ENCODE measurements at places on chromosomes 5 and 9. TPM values are rescaled to one million over a fixed set of nuclear protein-coding genes. Genes with fewer than 3 reads are reported as not detected.
A peak's percentile ranks its signal among the peaks of the same experiment; 100 is the strongest.

GRCh38 chr5:124021776-124022175, 509.8 kb downstream of the CSNK1G3 start:
- no peaks in the 10 kb centered on the region for H3K36me3 ChIP-seq
- H3K27me3 ChIP-seq: no peaks in the 10 kb centered on the region
- H3K27ac ChIP-seq: no peak overlapping the region
- DNase-seq: no peak
- H3K4me1 ChIP-seq: no peaks in the 10 kb centered on the region

DNA sequence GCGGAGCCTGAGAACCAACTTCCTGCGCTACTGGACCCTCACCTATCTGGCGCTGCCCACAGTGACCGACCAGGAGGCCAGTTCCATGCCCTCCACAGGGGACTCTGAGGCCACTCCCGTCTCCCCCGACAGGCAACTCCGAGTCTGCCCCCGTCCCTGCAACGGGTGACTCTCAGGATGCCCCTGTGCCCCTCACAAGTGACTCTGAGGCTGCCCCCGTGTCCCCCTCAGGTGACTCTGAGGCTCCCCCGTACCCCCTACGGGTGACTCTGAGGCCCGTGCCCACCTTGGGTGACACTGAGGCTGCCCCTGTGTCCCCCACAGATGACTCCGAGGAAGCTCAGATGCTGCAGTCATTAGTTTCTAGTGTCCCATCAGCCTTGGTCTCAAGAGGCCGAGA, 25.1 kb downstream of the CEL start:
- H3K36me3 ChIP-seq: no peaks in the 10 kb centered on the region
- no peak for DNase-seq
- no peaks in the 10 kb centered on the region for H3K27me3 ChIP-seq
- H3K4me3 ChIP-seq: no peak overlapping the region
- no peaks in the 10 kb centered on the region for H3K4me1 ChIP-seq

- DNase-seq: no peak
- H3K36me3 ChIP-seq: no peaks in the 10 kb centered on the region
- H3K27me3 ChIP-seq: no peaks in the 10 kb centered on the region
These were observed 36.6 kb downstream of the FRMD3 start for GRCh38 chr9:83501565-83501964.

The PLAC8L1 gene
- total RNA-seq: 1.9 TPM

The IRX2 gene
- total RNA-seq: not detected

- no peak overlapping the region for H3K4me3 ChIP-seq
- no peak for DNase-seq
- no peaks in the 10 kb centered on the region for H3K4me1 ChIP-seq
- H3K27me3 ChIP-seq: no peaks in the 10 kb centered on the region
- H3K27ac ChIP-seq: no peak overlapping the region
These were observed 36.5 kb upstream of the GPBP1 start for GRCh38 chr5:57137401-57137800.

The TLX3 gene
- total RNA-seq: not detected

- peaks cover 37% of the 10 kb centered on the region for H3K36me3 ChIP-seq
- H3K4me3 ChIP-seq: no peak overlapping the region
- no peak overlapping the region for H3K27ac ChIP-seq
- H3K4me1 ChIP-seq: peaks cover 9% of the 10 kb centered on the region
- no peaks in the 10 kb centered on the region for H3K27me3 ChIP-seq
- no peak for DNase-seq
These were observed 123.2 kb downstream of the MYO10 start for GRCh38 chr5:16812911-16813310.

- no peak overlapping the region for H3K27ac ChIP-seq
- no peaks in the 10 kb centered on the region for H3K4me1 ChIP-seq
- no peak for DNase-seq
- no peaks in the 10 kb centered on the region for H3K36me3 ChIP-seq
These were observed 167.4 kb upstream of the CD180 start for GRCh38 chr5:67363963-67364362.

- H3K36me3 ChIP-seq: no peaks in the 10 kb centered on the region
- DNase-seq: peak; percentile 66
- H3K4me1 ChIP-seq: no peaks in the 10 kb centered on the region
- no peak overlapping the region for H3K27ac ChIP-seq
These were observed 341.1 kb downstream of the ASTN2 start for GRCh38 chr9:117073539-117074341.

GRCh38 chr5:17620627-17621026, 10.4 kb downstream of the TAF11L12 start:
- H3K4me3 ChIP-seq: no peak overlapping the region
- H3K36me3 ChIP-seq: no peaks in the 10 kb centered on the region
- no peak for DNase-seq
- H3K4me1 ChIP-seq: no peaks in the 10 kb centered on the region

The ITK gene
- not detected for total RNA-seq

The MYMK gene
- total RNA-seq: not detected

The SLC46A2 gene
- total RNA-seq: not detected

DNA sequence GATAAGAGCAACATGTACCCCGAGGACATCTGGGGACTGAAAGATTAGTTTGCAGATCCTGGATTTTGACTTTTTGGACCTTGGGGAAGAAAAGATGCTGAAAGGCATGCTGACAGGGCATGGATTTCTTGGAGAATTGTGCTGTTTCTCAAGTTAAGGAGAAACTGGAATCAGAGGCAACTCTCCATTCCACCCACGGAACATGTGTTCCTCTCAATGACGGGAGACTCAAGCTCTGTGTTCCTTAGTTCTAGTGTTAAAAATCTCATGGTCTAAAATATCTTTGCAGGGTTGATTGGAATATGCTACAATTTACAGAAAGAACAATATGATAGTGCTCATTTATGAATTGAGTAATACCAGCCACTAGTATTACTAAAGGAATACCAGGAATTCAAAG, 34.4 kb upstream of the CDH12 start:
- no peaks in the 10 kb centered on the region for H3K4me1 ChIP-seq
- H3K27me3 ChIP-seq: no peaks in the 10 kb centered on the region
- no peaks in the 10 kb centered on the region for H3K36me3 ChIP-seq
- no peak overlapping the region for H3K27ac ChIP-seq

The LCN10 gene
- total RNA-seq: 0.35 TPM

The HK3 gene
- total RNA-seq: 0.84 TPM

- no peak for DNase-seq
- H3K36me3 ChIP-seq: no peaks in the 10 kb centered on the region
- no peak overlapping the region for H3K27ac ChIP-seq
- H3K4me3 ChIP-seq: no peak overlapping the region
These were observed 535.3 kb downstream of the EFNA5 start for GRCh38 chr5:107135391-107135790.

GRCh38 chr9:4559261-4560182, 69.3 kb downstream of the SLC1A1 start:
- no peak overlapping the region for H3K27ac ChIP-seq
- no peaks in the 10 kb centered on the region for H3K4me1 ChIP-seq
- no peaks in the 10 kb centered on the region for H3K27me3 ChIP-seq
- no peaks in the 10 kb centered on the region for H3K36me3 ChIP-seq
- H3K4me3 ChIP-seq: no peak overlapping the region
- no peak for DNase-seq

- no peaks in the 10 kb centered on the region for H3K36me3 ChIP-seq
- no peak overlapping the region for H3K27ac ChIP-seq
- H3K4me3 ChIP-seq: no peak overlapping the region
- H3K27me3 ChIP-seq: no peaks in the 10 kb centered on the region
- DNase-seq: no peak
- H3K4me1 ChIP-seq: peaks cover 42% of the 10 kb centered on the region
These were observed 8.4 kb upstream of the FAM120AOS start for GRCh38 chr9:93461821-93462220.

DNA sequence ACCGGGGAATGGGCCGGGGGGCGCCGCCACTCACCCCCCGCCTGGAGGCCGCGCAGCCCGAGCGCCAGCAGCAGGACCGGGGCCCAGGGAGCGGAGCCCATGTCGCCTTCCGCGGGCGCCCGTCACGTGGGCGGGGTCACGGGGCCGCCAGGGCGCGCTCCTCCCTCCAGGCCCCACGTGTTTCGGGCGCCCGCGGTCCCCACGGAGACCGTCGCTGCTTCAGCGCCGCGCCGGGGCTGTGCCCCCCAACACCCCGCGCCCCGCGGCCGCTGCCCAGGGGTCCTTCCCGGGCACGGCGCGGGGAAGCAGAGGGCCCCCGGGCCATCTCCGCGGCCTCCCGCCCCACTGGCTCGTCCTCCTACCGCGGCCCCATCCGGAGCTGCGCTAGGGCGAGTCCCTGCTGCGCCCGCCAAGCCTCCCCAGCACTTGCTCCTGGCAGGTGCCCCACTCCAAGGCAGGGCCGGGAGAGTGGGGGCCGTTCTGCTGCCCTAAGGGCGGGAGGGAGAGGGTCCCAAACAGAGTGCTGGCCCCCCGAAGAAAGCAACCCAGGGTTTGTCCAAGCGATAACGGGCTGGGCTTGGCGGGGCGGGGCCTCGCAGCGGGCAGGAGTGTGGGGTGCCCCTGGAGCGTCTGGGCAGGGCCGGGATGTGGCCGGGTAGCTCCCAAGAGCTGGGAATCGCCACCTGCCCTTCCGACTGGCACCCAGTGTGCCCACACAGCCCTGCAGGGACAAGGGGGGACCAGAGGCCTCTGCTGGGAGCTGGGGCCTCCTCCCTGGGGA, at the start of gene DPP7:
Gene DPP7 (minus strand): TSS at position 121 of the 781 bp plus-strand sequence. CDS start 20 bp downstream, at position 101.
- no peaks in the 10 kb centered on the region for H3K27me3 ChIP-seq
- peak within 1 kb of the TSS; percentile 67 for H3K27ac ChIP-seq
- DNase-seq: peak; percentile 68
- H3K4me1 ChIP-seq: peaks cover 7% of the 10 kb centered on the region
- H3K4me3 ChIP-seq: peak within 1 kb of the TSS; percentile 63

GRCh38 chr5:10825897-10826644, 65.0 kb upstream of the DAP start:
- H3K4me1 ChIP-seq: no peaks in the 10 kb centered on the region
- H3K4me3 ChIP-seq: no peak overlapping the region
- no peak for DNase-seq

- peaks cover 23% of the 10 kb centered on the region for H3K27me3 ChIP-seq
These were observed 3.3 kb downstream of the ABLIM3 start for GRCh38 chr5:149144637-149145036.

- no peak overlapping the region for H3K4me3 ChIP-seq
- no peaks in the 10 kb centered on the region for H3K27me3 ChIP-seq
- H3K36me3 ChIP-seq: no peaks in the 10 kb centered on the region
- no peak for DNase-seq
- H3K27ac ChIP-seq: no peak overlapping the region
These were observed 98.4 kb downstream of the MAPKAP1 start for GRCh38 chr9:125608489-125609224.

DNA sequence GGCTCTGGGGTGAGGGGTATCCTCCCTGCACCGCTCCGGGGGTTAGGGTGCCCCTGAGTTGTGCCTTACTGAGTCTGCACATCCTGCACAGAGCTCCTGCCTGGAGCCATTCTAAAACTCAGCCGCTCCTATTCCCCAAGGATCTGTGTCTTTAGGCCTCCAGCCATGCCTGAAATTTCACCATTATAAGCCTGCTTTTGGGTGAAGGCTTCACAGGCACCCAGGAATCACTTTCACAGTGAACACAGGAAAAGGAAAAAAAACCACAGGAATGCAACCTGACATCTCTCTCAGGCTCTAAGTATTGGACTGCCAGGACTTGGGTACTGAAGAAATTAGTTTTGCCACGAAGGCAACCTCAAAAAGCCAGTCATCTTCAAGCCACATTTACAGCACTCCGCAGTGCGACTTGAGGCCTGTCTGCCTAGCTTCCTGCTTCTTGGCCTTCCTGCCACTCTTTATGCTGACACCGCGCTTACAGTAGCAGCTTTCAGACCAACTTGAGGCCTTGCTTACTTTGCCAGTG, 30.9 kb downstream of the GALNT10 start:
- no peaks in the 10 kb centered on the region for H3K27me3 ChIP-seq
- peak; percentile 36 for DNase-seq
- no peak overlapping the region for H3K4me3 ChIP-seq
- no peaks in the 10 kb centered on the region for H3K4me1 ChIP-seq

GRCh38 chr5:157613385-157614245, 38.0 kb upstream of the ADAM19 start:
- no peak overlapping the region for H3K4me3 ChIP-seq
- no peaks in the 10 kb centered on the region for H3K27me3 ChIP-seq
- H3K36me3 ChIP-seq: no peaks in the 10 kb centered on the region
- no peak overlapping the region for H3K27ac ChIP-seq
- H3K4me1 ChIP-seq: no peaks in the 10 kb centered on the region
- no peak for DNase-seq

GRCh38 chr9:19998153-19998552, 209.3 kb upstream of the SLC24A2 start:
- H3K27me3 ChIP-seq: no peaks in the 10 kb centered on the region
- no peaks in the 10 kb centered on the region for H3K36me3 ChIP-seq
- H3K4me3 ChIP-seq: no peak overlapping the region
- no peak overlapping the region for H3K27ac ChIP-seq

DNA sequence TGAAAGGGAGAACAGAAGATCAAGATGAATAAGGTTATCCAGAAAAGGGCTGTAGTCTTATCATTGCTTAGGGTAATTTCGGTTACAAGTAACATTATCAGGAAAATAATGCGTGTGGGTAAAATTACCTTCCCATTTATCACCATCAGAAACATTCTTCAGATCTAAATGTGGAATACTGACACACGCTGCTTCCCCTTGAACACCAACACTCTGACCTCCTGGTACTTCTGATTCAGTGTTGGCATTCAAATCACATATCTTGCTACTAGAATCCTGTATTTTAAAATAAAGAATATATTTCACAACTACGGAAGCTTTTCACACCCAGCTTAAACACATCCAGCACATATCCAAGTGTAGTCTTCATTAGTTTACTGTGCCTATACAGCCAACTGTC, 70.2 kb downstream of the PKD2L2 start:
- peaks cover 18% of the 10 kb centered on the region for H3K36me3 ChIP-seq
- H3K27me3 ChIP-seq: no peaks in the 10 kb centered on the region
- H3K4me3 ChIP-seq: no peak overlapping the region
- peaks cover 6% of the 10 kb centered on the region for H3K4me1 ChIP-seq

The PFN3 gene
- total RNA-seq: not detected
